ENCODE measurements at places on chromosomes 6 and 20.

- no peak for DNase-seq
These were observed 61.2 kb downstream of the FOXC1 start for GRCh38 chr6:1670711-1671462.

GRCh38 chr6:168513766-168514165 is 72.8 kb downstream of the SMOC2 start:
- DNase-seq = no peak

- no peak for DNase-seq
These were observed 120.4 kb downstream of the ARMC2 start for GRCh38 chr6:108968325-108969316.

DNA sequence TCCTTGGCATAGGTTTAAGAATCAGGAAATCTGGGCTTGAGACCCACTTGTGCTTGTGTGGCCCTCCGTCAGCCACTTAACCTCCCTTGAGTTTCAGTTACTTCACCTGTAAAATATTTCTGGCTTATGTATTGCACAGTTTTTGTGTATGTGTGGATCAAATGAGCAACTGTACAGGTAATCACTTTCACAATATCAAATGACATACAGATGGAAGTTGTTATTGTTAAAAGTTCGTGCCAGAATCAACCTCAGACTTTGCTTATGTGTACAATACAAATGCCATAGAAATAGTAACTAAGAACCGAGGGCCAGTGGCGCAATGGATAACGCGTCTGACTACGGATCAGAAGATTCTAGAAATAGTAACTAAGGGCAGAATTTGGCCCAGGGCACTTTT is 65.6 kb upstream of the KIF13A start:
- no peak for DNase-seq

GRCh38 chr6:17606606-17607005 is 6.5 kb downstream of the FAM8A1 start:
- DNase-seq = no peak

- DNase-seq = no peak
These were observed 216.7 kb upstream of the SLC35B3 start for GRCh38 chr6:8651998-8652397.

GRCh38 chr20:17616480-17617211 is 46.8 kb downstream of the DSTN start:
- no peak for DNase-seq
